Stimulated activated CD8-positive, alpha-beta memory T cell treated with anti-CD3 and anti-CD28 coated beads, Interleukin-4, amount 100 ng/mL, for 4 hours (primary cell): ENCODE measurements at places on chromosomes 11 and 22.

- DNase-seq = no peak
Measured at GRCh38 chr11:3775736-3776406, 21.5 kb downstream of the NUP98 start.

DNA sequence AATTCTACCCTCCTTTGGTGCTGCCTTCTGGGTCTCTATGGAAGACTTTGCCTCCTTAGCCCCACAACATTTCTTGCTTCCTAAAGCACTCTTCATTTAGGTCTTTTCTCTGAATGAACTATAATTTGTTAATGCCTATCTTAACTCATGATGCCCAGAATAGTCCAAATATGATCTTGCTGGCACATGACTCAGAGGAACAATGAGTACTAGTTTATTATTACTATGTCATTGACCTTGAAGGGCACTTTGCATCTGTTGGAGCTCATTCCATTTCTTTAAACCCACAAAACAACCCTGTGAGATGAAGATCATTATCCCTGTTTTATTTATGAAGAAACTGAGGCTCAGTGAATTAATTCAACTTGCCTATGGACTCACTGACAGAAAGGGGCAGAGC lies 320.2 kb upstream of the PLET1 start:
- no peak for DNase-seq

GRCh38 chr11:8233691-8234424 lies 29.8 kb downstream of the LMO1 start:
- no peak for DNase-seq

DNA sequence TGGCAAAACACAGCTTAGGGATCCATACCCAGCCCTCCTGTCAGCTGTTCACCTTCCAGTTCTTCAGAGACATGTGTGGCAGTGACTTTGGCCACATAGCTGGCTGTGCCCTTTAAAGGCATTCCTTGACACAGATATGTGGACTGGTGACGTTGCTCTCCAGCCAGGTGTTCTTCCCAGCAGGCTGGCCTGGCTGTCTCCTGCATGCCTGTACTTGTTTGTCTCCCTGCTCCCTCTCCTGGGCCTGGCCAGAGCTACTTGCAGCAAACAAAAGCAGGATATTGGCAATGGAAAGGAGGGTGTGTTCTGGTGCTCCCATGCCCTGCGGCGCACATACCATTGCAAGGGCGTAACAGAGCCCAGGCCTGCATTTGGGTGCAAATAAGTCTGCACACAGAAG lies 38.3 kb downstream of the PIK3IP1 start:
- no peak for DNase-seq

DNA sequence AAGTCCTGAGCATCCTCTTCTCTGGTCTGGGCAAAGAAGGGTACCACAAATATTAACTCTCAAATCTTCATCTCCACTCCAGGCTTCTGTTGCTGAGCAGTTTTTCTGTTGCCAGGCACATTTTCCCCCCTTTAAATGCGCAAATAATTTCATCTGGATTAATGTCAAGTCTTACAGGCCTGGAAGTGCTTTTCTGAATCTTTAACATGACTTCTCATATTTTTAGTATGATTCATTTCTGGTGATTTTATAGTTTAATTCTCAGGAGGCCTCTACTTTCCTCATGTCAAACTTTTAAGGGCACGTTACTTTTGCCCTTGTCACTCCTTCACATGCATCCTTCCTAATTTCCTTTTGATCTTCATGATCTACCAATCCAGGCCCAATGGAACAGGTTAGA lies 510.2 kb downstream of the METTL15 start:
- no peak for DNase-seq

- DNase-seq = no peak
Measured at GRCh38 chr22:26564181-26564580, 25.8 kb downstream of the TPST2 start.

DNA sequence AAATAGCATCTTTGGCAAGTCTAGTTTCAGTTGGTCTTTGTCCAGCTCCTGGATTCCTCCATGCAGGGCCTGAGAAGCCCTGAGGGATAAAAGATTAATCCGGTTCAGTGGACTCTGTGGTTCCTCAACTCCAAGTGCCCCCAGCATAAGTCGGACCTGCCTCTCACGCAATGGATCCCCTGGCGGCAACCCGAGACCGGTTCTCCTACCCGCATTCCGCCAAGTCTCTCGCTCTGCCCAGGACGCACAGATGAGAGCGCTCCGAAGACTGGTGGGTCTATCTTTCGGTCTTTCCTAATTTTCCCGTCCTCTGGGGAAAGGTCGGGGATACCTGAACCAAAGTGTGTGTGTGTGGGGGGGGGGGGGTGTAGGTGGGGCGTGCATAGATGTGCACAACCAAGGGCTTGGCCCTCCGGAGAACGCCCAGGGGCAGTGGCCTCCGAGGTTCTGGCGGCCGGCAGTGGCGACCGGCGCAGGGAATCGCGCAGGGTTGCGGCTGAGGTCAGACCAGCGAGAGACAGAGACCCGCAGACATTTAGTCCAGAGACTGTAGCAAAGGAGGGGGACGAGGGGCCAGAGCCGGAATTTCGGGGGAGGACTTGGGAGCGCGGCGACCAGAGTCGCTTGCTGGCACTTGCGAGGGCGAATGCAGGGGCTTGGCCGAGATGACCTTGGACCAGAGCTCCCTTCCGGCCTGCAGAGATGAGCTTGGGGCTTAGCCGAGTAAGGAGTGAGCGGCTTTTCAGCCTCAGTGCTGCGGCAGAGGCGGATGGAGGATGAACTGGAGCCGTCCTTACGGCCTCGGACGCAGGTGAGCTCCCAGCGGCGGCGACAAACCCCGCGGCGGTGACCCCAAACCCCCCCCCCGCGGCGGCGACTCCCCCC lies 712 bp upstream of the SLC2A11 start:
- no peak for DNase-seq

GRCh38 chr11:121482231-121483129 lies 29.7 kb upstream of the SORL1-AS1 start:
- DNase-seq = peak; percentile 50

GRCh38 chr11:95996621-95997235 lies 72.8 kb upstream of the MTMR2 start:
- DNase-seq = no peak

DNA sequence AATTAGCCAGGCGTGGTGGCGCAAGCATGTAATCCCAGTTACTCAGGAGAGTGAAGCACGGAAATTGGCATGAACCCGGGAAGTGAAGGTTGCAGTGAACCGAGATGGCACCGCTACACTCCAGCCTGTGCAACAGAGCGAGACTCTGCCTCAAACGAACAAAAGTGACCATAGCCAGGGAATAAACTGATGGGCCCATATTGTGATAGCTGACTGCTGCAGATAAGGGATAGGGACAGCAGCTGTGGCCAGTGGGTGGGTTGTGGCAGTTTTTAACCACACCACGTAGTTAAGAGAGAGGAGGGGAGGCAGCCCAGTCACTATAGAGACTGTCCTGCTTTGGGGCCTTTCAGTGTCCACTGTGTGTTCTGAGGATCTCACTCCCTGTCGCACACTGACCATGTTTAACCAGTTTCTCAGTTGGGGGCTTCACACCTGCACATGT lies 58.9 kb downstream of the PISD start:
- DNase-seq = no peak

DNA sequence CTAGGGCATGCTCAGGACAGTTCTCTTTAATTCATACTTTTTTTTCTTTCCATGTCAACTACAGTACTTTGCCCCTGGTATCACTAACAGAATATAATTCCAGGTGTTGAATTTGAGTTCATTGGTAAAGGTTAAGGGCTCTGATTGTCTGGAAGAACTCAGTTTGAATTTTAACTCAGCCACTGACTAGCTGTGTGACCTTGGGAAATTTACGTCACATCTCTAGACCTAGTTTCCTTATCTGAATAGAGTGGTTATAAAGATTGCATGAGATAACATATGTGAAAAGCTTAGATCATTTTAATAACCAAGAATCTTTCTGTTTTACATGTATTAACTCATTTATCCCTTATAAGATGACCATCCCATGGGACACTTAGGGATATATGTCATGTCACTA lies 15.8 kb upstream of the ZC3H12C start:
- no peak for DNase-seq

- DNase-seq = no peak
Measured at GRCh38 chr11:102664001-102664752, 39.0 kb upstream of the MMP20 start.
